IMR-90 (cell line): ENCODE measurements at places on chromosomes 7 and 10.

DNA sequence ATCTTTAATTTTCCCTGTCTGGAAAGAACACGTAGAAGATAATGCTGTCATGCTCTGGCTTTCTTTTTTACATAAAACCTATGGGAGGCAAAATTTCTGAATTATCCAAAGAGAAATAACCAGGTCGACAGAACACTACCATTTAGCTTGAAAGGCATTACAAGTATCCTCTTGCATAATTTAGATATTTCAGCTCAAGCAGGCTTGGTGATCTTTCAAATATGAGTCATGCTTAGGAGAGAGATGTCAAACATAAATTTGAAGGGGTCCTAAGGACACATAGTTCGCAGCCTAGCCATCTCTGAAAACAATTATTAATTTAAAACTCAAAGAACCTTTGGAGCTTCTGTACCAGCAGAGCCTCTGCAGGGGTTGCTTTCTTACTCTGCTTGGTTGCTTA lies 100.9 kb downstream of the FAS start:
- DNase-seq = peak; percentile 39

- no peak for DNase-seq
These were observed 25.9 kb upstream of the RNF32 start for GRCh38 chr7:156614434-156615264.

DNA sequence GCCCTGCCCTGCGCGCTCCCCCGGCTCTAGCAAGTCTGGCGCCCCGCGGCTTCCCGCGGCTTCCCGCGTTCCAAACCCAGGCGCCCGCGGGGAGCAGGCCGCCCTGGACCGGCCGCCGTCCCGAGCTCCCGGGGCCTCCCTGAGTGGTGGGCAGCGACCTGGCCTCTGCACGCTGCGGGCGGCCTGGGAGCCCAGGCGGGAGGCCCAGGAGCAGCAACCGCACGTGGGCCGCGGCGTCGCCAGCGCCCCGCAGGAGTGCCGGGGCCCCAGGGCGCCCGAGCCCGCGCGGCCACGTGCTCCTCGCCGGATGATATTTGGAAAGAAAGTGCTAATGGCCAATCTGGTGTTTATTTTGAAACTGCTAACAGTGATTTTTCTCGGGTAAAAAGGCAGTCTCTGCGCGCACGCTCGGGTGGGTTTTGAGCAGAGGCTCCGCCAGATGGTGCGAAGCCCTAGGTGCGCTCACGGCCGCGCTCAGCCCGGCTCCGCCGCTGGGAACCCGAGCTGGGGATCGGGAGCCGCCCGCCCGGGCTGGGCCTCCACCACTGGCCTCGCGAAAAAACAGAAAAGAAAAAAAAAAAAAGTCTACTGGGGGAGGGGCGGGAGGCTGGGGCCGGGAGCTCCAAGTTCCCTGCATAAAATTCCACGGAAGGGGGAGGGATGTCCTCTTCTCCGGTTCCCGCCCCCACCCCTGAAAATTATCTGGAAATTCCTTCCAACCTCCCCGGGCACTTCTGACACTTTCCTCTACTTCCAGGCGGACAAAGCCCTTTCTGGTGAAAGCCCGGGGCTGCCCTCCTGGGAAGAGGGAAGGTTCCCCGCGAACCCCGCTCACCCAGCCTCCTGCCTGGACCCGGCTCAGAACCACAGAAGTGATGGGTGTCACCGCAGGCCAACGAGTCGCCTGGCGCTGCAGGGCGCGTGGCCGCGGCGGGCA lies 4.3 kb downstream of the EBF3 start:
- DNase-seq = no peak

- peak; percentile 35 for DNase-seq
These were observed 242.6 kb upstream of the HGF start for GRCh38 chr7:82012453-82012852.

- no peak for DNase-seq
These were observed 51.5 kb downstream of the PIP4K2A start for GRCh38 chr10:22662733-22663330.

- DNase-seq = no peak
These were observed 239.1 kb upstream of the AUTS2 start for GRCh38 chr7:69359003-69359700.

DNA sequence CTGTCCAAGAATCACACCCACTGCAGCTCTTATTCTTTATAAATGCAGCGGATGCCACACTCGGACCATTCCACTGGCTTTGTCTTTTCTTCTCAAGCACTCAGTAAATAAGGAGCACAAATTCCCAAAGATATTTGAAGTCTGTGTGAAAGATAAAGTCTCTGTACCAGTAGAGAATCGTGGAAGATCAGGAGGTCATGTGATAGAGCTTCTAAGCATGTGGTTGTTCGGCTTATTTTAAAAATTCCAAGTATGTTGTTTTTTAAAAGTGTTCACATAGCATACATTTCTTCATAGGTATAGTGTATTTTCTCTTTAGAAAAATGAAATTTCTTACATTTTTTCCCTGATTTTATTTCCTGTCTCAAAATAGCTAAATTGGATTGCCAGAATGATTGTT lies 75.8 kb downstream of the NOC3L start:
- peak; percentile 28 for DNase-seq

DNA sequence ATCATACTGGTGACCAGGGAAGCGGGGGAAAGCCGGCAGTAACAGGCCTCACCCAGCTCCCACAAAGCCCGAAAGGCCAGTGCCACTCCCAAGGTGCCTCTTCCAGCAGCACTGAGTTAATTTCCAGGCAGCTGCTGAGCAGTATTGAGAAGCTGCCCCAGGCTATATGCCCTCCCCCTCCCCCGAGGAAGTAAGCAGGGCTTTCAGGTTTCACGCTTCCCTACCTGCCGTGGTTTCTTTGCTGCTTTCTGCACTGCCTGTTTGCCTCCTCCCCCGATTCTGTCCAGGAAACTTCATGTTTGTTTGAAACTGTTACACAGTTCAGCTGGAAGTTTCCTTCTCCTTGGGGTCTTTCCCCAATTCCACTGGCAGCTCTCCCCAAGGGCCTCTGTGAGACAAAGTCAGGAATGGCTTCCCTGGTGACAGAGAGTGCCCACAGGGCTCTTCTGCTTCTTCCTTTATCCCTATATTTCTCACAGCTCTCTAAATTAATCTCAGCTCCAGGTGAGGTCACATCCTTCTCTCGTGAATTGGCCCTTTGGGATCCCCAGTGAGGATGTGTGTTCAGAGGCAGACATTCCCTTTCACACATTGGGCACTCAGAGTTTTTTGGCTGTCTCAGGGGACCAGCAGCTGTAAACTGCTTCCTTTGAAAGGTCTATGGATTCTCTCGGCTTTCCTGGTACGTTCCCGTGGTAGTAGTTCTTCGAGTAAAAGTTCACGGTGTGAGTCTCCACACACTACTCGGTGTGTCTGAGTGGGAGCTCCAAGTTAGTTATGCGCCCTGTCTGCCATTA lies 19.4 kb downstream of the C1GALT1 start:
- DNase-seq = no peak

DNA sequence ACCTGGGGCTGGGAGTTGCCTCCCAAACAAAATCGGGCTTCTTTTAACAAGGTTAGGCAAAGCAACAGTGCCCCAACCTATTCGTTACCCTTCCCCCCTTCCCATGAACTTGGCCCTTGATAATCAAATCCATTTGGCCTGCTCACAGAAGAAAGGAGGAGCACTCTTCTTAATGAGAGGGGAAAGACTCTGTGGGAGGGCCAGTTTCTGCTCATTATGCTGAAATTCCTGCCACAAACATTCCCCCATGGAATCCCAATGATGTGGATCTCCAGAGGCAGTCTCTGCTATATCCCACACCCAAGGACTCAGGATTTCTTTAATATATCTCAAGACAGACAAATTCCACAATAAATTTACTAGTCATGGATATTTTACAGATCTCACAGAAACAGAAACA lies 43.0 kb downstream of the LSM5 start:
- DNase-seq = no peak

GRCh38 chr10:44125879-44126278 lies 259.0 kb downstream of the CXCL12 start:
- peak; percentile 64 for DNase-seq

DNA sequence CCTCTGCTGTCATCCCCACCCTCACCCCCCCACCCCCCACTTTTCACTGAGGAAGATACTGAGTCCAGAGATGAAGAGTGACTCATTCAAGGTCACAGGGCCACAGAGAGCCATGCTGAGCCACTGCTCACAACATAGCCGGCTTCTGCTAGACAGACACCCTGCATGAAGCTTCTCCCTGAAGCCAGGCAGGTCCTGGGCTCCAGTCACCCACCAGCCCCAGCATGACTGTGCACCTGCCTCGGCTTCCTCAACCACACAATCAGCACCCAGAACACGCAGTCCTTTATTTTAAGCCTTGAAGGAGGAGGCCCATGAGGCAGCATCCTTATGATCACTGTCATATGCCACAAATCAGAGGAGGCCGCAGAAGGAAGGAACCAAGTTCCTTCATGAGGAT lies 19.2 kb upstream of the PRKAG2 start:
- no peak for DNase-seq

GRCh38 chr7:20307119-20307518 lies 23.6 kb upstream of the ITGB8 start:
- DNase-seq = peak; percentile 46

- no peak for DNase-seq
These were observed 100.3 kb upstream of the ASAH2 start for GRCh38 chr10:50351483-50352146.

DNA sequence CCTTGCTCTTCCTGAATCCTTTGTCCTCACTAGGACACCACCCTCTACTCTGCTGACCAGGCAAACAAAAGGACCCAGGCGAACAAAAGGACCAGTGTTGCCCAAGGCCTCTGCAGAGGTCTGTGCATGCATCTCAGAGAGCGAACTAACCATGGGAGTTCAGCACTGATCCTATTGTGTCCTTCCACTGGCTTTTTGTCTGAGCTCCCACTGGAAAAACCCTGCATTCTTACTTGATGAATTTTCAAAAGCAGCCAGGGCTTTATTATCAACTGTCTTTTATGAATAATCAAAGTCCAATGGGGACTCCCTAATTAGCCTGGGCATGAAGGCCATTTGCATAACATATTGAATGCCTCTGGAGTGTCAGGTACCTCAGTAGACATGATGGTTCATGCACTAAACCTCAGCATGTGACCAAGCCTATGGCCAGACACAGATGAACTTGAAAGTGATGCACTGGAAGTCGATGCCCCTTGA lies 140.6 kb downstream of the KCNMA1 start:
- peak; percentile 63 for DNase-seq

- DNase-seq = peak; percentile 59
These were observed 127.6 kb upstream of the SLC26A5 start for GRCh38 chr7:103573479-103574058.

DNA sequence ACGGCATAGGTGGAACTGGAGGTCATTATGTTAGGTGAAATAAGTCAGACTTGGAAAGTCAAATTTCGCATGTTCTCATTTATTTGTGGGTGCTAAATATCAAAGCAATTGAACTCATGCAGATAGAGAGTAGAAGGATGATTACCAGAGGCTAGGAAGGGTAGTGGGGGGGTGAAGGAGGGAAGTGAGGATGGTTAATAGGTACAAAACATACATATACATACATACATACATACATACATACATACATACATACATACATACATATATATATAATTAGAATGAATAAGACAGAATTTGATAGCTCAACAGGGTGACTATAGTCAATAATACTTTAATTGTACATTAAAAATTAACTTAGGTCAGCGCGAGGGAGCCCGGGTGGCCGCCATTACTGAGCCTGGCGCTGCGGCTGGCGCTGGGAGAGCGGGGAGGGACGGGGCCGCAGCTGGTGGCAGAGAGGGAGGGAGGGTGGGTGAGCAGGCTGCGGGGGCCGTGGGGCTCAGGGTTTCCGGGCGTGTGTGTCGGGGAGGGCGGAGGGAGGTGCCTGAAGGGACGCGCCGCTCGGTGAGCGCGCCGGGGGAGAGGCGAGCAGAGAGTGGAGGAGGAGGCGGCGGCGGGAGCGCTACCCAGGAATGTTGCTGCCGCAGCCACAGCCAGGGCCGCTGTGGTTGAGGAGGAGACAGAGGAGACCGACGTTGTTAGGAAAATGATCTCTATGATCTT lies 85.8 kb upstream of the EGFR start:
- DNase-seq = peak; percentile 66

DNA sequence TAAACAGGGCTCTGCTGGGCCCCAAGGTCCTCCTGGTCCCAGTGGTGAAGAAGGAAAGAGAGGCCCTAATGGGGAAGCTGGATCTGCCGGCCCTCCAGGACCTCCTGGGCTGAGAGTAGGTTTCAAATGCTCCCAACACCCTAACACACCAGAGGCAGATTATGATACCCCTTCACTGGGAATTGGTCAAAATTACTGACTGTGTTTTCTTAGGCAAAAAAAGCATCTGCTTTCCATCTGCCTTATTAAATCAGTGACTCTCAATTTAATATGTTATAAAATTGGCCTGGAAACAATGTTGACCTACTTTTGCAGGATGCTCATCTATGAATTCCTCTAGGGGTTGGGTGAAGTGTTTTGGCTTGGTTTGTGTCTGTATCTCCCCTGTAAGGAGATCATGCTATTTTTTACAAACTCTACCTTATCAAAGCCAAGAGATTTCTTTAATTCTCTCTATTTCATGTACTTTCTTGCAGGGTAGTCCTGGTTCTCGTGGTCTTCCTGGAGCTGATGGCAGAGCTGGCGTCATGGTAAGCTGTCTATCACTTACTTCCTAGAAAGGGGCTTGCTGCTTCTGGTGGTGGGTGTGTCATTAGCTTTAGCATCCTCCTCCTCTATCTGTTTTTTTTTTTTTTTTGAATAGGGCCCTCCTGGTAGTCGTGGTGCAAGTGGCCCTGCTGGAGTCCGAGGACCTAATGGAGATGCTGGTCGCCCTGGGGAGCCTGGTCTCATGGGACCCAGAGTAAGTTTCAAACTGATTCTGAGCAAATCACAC lies 15.9 kb downstream of the COL1A2 start:
- no peak for DNase-seq

- no peak for DNase-seq
These were observed 498.3 kb downstream of the SORCS3 start for GRCh38 chr10:105139363-105139896.

DNA sequence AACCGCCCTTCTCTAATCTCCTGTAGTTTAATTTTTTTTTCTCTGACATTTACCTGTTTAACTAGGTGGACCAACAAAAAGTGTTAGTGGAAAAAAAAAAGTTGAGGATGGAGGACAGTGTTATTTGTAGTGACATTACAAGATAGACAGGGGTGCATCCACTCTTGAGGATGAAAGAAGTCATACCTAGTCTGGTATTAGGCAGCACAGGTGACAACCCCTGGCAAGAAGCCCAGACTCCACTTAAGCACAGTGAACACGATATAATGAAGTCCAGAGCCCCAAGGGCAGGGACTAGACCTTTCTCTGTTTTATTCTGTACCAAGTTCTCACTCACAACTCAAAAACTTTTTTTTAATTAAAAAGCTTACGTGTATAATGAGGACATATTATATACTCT lies 268.4 kb downstream of the GPR37 start:
- DNase-seq = no peak
